ENCODE measurements at places on chromosomes 6 and 20. TPM values are rescaled to one million over a fixed set of nuclear protein-coding genes. Genes with fewer than 3 reads are reported as not detected.

GRCh38 chr20:54221996-54222890 is 14.4 kb downstream of the PFDN4 start:
- DNase-seq: no peak

GRCh38 chr6:2439632-2440031 is 194.2 kb upstream of the GMDS start:
- DNase-seq: no peak

DNA sequence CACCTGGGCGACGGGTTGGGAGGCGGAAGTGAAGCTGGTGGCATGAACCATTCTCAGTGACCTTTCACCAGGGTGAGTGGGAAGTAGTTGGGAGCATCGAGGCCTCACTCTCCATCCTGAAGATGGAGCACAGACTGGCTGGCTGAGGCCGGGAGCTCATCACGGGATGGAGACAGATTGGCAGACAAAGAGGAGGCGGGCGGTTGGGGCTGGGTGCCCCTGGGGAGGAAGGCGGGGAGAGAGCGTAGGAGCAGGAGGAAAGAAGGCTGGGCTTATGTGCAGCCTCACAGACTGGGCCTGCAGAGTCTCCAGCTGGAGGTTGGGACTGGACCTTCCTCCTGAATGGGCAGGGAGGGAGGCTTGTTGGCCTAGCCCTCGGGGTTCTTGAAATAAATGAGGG is 44.2 kb upstream of the SCRT2 start:
- DNase-seq: no peak

DNA sequence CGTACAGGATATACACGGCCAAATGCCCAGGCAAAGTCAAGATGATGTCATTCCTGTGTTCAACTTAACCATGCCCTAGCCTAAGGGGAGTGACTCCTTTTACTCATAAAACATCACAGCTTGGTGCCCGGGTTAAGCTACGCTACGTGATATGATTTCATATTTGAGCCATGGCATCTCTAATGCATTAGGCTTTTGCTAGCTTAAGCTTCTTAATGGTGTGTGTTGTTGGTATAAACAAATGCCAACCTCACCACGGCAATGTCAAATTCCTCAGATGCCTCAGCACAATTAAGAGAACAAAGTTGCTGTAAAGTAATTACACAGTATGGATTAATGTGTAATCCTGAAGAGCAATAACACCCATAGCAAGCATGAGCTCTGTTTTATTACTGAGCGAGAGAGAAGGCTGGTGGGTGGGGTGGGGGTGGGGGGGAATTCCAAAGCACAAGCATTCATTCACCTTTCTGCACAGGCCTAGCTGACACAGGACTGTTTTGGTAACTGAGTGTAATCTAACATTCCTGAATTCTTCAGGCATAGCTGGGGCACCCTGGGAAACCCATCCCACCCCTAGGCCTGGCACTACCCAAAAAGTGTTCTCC is 44.7 kb upstream of the CNKSR3 start:
- no peak for DNase-seq

DNA sequence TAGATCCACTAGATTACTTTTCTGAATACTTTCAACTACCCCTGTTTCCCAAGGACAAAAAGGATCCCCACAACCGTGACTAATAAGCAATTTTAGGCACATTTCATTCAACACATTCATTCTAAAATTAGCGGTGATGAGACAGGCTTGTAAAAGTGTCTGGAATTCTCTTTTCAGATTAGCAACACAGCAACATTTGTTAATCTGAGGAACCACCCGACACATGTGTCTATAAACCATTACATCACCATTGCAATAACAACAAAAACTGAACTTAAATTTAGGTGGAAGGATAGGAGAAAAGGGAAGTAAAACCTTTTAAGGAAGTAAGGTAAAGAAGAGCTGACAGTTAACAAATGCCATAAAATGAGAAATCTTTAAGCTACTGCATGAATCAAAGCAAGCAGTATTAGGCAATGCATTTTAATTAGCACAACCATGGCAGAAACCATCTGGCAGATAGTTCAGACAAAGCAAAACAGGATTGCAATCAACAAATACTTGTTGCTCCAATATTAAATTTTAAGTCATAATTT is 49.1 kb downstream of the MAP3K7 start:
- DNase-seq: no peak

DNA sequence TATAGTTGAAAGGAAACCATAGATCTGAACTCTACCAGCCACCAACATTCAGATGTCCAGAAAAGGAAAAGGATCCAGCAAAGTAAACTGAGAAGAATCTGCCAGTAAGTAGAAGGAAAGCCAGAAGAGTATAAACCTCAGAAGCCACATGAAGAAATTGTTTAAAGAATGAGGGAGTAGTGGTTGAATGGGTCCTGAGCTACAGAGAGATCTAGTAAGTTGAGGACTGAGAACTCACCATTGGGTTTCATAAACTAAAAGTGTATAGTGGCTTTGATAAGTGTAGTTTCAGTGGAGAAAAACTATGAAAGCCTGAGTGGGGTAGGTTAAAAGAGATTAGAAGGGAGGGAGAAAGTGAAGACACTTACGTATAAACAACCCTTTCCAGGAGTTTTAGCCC is 32.0 kb upstream of the SUMO4 start:
- no peak for DNase-seq

- DNase-seq: no peak
These were observed 252.3 kb downstream of the LY86 start for GRCh38 chr6:6840831-6841291.

DNA sequence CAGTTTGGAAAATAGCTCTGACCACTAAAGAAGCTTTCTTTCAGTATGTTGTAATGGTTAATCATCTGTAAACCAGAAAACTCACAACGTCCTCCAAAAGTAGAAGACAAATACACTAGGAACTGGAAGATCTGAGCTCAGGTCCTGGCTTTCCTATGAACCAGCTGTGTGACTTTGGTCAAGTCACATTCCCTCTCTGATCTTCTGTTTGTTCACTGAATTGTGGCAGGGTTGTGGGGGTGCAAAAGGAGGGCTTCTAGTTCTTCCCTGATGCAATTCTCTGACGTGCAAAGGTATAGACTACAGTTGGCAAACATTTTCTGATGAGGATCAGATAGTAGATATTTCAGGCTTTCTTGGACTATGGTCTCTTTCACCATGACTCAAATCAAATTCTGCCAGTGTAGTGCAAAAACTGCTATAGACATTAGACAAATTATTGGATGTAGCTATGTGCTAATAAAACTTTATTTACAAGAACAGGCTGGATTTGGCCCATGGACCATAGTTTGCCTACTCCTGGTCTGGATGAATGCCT is 44.9 kb downstream of the ATXN1 start:
- no peak for DNase-seq

DNA sequence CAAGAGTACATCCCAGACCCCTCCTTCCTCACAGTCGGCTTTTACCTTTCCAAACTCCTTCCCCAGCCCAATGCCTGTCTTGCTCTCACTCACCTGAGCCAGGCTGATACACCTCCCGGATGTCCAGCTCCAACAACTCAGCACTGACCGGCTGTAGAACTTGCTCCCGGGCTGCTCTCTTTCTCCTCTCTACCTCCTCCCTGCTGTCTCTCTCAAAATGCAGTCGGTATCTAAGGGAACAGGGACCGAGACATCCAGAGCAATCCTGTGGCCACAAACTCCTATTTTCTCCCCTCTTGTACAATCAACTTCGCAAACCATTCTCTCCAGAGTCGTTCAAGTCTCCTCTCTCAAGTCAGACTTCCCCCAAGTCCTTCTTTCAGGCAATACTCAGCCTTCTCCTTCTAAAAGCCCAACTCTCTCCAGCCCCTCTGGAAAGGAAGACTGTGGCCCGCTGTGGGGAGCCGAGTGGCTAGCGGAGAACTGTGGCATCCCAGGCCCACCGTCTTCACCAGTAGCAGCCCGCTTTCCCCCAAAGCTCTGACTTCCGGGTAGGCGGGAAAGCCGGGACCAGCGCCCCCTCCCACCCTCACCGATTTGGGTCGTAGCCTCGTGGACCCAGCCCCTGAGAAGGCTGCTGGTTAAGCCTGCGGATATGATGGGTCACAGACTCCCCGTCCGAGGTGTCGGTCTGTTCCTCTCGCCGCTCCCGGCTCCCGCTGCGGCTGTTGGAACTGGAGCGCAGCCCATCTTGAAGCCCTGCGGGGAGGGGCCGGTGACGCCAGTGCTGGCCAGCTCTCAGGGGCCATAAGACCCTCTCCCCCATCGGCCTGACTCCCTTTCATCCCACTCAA is 1.1 kb downstream of the GNL1 start:
- no peak for DNase-seq

DNA sequence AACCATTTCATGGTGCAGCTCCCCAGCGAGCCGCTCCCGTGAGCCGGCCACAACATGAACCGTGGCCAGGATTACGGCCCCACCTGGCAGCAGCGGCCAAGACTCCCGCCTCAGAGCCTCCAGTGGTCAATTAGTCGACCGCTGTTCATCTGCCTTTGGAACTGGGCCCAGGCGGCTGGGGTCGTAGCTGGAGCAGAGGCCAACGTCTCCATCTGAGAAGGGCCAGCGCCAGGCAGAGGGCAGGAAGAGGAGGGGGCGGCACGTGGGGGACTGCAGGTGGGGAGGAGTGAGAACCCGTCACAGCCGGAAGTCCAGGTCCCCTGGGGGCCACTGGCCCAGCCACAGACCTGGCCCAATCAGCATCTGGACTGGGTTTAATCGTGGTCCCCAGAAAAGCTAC is 184.3 kb downstream of the TAF4 start:
- no peak for DNase-seq

- DNase-seq: no peak
These were observed 44.1 kb downstream of the NHSL1 start for GRCh38 chr6:138454981-138455706.

GRCh38 chr6:158801655-158802294 is 17.4 kb downstream of the EZR start:
- no peak for DNase-seq

- no peak for DNase-seq
These were observed 230.2 kb upstream of the RIMS1 start for GRCh38 chr6:71656121-71656520.

DNA sequence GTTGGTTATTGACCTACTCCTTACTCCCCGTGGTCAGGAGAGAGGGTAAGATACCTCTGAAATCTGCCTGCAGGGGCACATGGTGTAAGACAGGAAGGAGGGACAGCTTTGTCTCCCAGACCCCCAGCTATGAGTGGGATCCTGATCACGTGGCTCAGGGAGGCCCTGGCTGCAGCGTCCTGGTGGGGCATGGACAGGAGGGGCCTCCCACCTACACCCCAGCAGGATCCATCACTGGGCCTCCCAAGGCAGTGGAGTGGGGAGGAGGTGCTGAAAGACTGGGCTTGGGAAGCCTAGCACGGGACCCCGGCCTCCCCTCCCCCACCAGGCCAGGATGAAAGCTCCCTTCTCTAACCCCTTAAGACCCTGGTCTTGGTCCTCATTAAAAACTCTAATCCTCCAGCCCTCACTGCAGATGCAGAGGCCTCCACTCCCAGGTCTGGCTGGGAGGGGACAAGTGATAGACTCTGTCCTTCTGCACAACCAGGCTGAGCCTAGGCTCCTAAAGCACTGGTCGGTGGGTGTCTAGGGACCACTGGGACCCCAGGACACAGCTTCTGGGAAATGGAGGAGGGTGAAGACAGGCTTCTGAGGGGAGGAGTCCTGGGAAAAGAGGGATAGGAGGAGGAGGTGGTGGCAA is 29.6 kb upstream of the VEGFA start:
- no peak for DNase-seq

DNA sequence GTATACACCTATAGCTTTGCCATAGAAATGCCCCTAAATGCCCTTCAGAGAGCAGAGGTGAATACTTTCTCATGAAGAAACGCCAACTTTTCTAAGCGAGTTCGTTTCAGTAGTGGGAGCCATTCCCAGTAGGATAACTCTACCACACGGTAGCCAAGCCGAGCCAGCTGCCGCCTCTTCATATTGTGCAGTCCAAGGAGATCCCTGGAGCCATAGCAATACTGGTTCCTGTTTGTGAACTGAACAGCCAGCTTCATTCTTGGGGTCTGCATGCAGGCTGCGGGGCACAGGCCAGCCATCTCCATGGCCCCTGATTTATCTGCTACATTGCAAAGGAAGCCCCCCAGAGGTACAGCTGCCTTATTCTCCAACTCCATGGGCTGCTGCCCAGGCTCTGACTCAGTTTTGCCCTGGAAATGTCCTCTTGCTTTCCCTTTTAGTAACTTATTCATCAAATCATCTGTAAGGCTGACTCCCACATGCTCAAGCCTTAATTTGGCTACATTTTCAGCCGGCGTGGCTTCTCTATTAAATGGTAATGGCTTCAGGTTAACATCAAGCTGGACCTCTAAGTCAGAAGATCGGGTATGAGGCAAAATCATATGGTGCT is 12.8 kb downstream of the FASTKD5 start:
- no peak for DNase-seq

- no peak for DNase-seq
These were observed 30.8 kb downstream of the SNPH start for GRCh38 chr20:1296922-1297321.

- DNase-seq: no peak
These were observed 4.6 kb downstream of the UCKL1 start for GRCh38 chr20:63951398-63952209.

GPR63 gene
- total RNA-seq: 1.5 TPM

RAMACL gene
- total RNA-seq: 2.7 TPM

PDYN gene
- not detected for total RNA-seq

C20orf141 gene
- total RNA-seq: not detected

DYNLT2 gene
- 2.0 TPM for total RNA-seq

UBE2V1 gene
- 60.0 TPM for total RNA-seq

All from skin of body (tissue), 3 donors.